ENCODE measurements at places on chromosomes 13 and 19.
A peak's percentile ranks its signal among the peaks of the same experiment; 100 is the strongest.

DNA sequence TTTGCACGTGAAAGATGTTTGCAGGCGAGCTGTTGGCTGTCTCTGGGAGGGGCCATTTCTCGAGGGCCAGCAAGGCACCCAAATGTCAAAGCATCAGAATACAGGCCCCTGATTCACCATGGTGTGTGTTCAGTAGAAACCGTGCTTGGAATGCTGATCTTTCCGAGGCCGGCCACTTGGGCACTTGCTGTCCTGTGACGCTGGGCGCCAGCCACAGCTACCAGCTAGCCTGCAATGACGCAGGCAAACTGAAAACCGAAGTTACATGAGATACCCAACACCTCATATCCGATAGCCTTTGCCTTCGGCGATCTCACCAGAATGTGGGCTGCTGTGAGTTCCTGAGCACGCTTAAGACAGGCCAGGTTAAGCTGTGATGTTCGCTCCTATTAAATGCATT lies 12.0 kb downstream of the THOP1 start:
- no peak for DNase-seq

- DNase-seq, result no peak
Measured at GRCh38 chr19:51719251-51719988, 4.4 kb downstream of the HAS1 start.

DNA sequence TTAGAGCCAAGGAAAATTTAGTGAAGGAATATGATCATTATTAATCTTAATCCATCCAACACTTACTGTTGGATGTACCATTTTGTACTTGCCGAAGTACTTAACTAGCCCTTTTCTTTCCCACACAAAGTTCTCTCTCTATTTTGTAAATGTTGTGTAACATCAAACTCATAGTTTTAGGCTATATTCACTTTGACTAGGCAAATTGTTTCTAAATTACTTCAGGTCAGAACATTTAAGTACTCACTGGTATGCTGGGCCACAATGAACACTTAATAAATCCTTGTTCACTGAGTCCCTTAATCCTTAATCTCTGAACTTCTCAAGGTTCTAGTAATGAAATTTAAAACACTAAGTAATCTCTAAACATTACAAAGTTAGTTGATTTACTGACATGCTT lies 49.3 kb upstream of the EEF1AKMT1 start:
- no peak for DNase-seq

DNA sequence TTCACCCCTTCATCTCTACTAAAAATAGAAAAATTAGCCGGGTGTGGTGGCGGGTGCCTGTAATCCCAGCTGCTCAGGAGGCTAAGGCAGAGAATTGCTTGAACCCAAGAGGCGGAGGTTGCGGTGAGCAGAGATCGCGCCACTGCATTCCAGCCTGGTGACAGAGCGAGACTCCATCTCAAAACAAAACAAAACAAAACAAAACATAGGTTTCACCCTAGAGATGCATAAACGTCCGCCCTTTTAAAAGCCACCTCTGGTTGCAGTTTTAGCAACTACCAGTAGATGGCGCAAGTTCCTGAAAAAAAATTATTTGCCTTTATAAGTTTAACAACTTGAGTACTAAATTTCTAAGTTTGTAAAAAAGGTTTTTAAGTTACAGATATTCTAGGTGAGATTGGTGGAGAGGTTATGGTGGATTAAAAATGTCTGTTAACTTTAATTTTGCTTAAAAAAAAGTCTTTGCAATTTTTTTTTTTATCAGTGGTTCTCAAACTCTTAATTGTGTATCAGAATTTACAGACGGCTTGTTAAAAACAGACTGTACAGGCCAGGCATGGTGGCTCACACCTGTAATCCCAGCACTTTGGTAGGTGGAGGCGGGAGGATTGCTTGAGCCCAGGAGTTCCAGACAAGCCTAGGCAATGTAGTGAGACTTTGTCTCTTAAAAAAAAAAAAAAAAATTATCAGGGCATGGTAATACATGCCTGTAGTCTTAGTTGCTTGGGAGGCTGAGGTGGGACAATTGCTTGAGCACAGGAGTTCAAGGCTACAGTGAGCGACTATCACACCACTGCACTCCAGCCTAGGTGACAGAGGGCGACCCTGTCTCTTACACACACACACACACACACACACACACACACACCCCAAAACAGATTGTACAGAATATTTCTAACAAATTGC lies 42.1 kb downstream of the NAA16 start:
- DNase-seq, result peak; percentile 62

DNA sequence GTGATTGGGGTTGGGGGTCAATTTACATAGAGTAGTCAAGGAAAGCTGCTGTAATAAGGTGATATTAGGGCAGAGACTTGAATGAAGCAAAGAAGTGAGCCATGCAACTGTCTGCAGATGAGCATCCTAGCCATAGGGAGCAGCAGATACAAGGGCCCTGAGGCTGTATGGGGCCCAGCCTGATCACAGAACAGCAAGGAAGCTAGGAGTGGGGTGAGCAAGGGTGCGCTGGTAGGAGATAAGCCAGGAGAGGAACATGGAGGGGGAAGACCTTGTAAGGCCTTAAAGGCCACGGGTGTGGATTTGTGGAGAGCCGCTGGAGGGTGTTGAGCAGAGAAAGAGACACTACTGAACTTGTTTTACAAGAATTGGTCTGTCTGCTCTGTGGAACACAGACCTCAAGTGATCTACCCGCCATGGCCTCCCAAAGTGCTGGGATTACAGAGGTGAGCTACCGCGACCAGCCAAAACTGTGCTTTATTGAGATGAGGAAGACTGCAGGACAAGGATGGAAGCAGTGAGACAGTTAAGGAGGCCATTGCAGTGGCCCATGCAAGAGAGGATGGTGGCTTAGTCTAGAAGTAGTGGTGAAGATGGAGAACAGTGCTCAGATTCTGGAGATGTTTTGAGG lies 93.0 kb downstream of the ZAR1L start:
- DNase-seq, result no peak

- no peak for DNase-seq
Measured at GRCh38 chr19:5635427-5635826, 12.5 kb downstream of the SAFB start.

DNA sequence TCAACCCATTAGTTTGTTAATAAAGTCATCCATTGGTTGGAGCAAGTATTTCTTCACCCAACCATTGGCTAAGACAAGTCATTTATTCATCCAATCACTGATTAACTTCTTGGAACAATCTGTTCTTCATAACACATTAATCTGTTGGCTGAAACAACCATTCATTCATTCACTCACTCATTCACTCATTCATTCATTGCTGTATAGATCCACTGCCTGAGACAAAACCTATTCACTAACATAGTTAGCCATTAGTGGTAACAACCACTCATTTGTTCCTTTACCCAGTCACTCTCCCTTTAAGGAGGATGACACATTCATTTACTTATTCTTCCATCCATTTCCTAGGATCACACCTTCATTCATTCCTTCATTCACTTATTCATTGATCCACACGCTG lies 15.2 kb downstream of the EML2 start:
- no peak for DNase-seq

- peak; percentile 46 for DNase-seq
Measured at GRCh38 chr13:99227909-99228688, 27.4 kb downstream of the UBAC2 start.

- DNase-seq, result no peak
Measured at GRCh38 chr19:16159655-16160054, 13.7 kb downstream of the CIB3 start.

- DNase-seq, result peak; percentile 53
Measured at GRCh38 chr19:45508417-45508860, 1.2 kb downstream of the VASP start.

- DNase-seq, result no peak
Measured at GRCh38 chr19:7000333-7000732, 20.9 kb downstream of the MBD3L2B start.

DNA sequence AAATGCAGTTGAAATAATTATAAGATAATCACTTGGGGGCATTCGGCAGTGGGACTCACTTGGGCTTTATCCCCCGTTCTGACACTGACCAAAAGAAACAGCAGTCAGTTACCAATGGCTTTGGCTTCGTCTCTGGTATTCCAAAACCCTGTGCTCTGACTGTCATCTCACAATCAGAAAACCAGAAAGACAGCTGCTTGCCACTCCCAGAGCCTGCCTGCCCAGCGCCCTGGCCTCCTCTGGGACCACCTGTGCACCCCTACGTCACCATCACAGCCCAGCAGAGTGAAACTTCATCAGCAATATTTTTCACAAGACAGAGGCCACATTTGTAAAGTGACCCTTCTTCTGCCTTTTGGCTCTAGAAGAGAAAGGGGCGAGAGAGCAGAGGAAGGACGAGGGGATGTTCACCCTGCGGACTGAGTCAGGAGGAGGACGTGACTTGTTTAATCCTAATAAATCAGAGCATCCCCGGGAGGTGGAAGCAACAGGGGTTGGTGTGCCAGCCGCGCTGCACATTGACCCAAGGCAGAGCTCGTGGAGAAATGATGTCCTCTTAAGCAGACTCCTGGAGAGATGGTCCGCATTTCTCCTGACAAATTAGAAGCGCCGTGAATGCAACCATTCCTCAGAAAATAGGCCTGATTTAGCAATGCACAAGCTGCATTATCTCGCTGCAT lies 397.8 kb upstream of the ZNF507 start:
- no peak for DNase-seq

GRCh38 chr13:80572308-80572922 lies 231.5 kb upstream of the SPRY2 start:
- DNase-seq, result no peak

GRCh38 chr13:66462187-66462586 lies 767.9 kb downstream of the PCDH9 start:
- no peak for DNase-seq

DNA sequence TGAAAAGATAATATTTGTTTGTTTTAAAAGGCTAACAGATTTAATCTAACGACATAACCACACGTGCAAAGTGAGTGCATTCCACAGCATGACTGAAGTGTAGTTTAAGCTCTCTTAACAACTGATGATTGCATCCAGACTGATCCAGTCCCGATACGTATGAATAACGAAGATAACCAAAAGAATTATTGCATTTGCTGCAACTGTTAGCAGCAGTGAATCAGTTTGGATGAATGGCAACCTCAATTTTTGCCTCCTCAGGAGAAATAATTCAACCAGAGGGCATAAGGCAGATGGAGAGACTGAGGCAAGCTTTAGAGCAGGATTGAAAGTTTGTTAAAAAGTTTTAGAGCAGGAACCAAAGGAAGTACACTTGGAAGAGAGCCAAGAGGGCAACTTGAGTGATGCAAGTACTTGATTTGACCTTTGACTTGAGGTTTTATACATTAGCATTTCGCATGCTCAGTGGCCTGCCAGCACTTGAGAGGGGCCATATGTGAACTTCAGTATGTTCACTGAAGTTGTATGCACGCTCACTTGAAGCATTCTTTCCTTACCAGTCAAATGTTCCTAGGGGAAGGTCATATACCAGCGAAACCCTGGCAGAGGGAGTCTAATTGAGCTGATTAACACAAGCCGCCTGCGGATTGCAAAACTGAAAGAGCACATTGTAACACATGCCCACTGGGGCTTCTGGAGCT lies 835.0 kb upstream of the PCDH20 start:
- no peak for DNase-seq

- no peak for DNase-seq
Measured at GRCh38 chr19:29501816-29502580, 23.8 kb upstream of the VSTM2B start.

GRCh38 chr19:18322318-18322758 lies 538 bp downstream of the LSM4 start:
- peak; percentile 72 for DNase-seq

- no peak for DNase-seq
Measured at GRCh38 chr13:41145136-41145908, 12.7 kb upstream of the KBTBD6 start.

- peak; percentile 62 for DNase-seq
Measured at GRCh38 chr19:34963573-34964406, at the start of gene ZNF792. TSS of gene ZNF792 (minus strand) at chr19:34964229. CDS start at chr19:34963662, 567 bp downstream.

DNA sequence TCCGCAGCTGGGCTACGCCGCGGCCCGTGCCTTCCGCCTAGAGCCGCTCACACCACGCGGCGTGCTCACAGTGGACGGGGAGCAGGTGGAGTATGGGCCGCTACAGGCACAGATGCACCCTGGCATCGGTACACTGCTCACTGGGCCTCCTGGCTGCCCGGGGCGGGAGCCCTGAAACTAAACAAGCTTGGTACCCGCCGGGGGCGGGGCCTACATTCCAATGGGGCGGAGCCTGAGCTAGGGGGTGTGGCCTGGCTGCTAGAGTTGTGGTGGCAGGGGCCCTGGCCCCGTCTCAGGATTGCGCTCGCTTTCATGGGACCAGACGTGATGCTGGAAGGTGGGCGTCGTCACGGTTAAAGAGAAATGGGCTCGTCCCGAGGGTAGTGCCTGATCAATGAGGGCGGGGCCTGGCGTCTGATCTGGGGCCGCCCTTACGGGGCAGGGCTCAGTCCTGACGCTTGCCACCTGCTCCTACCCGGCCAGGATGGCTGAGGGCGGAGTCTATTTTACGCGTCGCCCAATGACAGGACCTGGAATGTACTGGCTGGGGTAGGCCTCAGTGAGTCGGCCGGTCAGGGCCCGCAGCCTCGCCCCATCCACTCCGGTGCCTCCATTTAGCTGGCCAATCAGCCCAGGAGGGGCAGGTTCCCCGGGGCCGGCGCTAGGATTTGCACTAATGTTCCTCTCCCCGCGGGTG lies 7.4 kb downstream of the DBP start:
- DNase-seq, result no peak

DNA sequence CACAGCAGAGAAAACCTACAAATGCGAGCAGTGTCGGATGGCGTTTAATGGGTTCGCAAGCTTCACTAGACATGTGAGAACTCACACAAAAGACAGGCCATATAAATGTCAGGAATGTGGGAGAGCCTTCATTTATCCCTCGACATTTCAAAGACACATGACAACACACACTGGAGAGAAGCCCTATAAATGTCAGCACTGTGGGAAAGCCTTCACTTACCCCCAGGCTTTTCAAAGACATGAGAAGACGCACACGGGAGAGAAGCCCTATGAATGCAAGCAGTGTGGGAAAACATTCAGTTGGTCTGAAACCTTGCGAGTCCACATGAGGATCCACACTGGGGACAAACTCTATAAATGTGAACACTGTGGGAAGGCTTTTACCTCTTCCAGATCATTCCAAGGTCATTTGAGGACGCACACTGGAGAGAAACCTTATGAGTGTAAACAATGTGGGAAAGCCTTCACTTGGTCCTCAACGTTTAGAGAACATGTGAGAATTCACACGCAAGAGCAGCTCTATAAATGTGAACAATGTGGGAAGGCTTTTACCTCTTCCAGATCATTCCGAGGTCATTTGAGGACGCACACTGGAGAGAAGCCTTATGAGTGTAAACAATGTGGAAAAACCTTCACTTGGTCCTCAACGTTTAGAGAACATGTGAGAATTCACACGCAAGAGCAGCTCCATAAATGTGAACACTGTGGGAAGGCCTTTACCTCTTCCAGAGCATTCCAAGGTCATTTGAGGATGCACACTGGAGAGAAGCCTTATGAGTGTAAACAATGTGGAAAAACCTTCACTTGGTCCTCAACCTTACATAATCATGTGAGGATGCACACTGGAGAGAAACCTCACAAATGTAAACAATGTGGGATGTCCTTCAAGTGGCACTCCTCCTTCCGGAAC lies 16.8 kb downstream of the ZNF57 start:
- DNase-seq, result no peak
